ENCODE measurements at places on chromosomes 7 and 10.

DNA sequence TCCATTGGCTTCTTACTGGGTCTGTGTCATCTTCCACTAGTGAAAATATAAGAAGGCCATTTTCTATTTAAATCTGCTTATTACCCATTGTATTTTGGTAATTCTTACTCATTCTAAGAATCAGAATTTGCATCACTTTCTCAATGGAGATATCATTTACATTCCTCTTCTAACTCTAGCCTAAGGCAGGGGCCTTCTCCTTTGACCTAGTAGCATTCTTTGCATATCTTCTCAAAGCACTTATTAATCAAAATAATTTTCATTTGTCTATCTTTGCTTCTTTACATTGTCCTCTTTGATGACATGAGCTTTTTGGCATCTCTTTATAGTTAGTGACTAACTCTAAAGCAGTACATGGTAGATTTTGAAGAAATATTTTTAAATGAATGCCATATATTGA lies 400.9 kb upstream of the SEMA3D start:
- DNase-seq = no peak

GRCh38 chr10:131874991-131875451 lies 25.8 kb upstream of the PPP2R2D start:
- peak; percentile 84 for DNase-seq

DNA sequence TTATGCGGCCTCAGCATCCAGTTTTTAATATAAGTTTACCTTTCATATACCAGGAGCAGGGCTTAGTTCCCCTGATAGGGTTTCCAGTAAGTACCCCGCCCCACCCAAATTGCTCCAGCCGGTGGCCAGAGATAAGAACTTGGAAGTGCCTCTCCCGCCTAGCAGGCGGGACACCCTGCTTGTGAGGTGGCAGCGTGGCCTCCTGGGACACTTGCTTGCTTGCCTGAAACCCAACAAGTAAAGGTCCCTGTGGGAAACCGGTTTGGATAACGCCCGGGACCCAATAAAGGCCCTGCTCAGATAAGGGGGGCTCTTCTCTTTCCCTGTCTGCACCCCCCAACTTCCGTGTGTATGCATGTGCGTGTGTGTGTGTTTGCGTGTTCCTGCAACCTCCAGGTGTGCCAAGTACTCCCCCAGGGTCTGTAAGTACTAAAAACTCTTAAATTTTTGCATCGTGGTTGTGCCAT lies 154.3 kb downstream of the ARHGAP21 start:
- DNase-seq = no peak

GRCh38 chr10:51273574-51273973 lies 199.3 kb downstream of the PRKG1 start:
- DNase-seq = no peak

DNA sequence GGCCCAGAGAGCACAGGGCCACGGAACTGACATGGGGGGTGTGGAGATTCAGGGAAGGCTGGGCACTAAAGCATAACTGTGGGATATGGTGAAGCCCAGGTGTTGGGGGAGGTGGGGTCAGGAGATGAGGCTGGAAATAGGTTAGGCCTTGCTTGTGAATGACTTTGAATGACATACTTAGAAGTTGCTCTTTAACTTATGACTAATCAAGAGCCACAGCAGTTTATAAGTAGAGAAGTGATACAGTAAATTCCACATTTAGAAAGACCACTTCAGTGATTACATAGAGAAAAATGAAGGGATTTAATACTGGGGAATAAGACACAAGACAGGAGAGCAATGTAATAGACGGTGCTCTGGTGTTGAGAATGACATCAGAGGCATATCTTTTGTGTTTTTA lies 120.8 kb upstream of the SEC61G start:
- no peak for DNase-seq

- DNase-seq = no peak
Observed at GRCh38 chr7:150939466-150939865, 38.7 kb downstream of the KCNH2 start.

DNA sequence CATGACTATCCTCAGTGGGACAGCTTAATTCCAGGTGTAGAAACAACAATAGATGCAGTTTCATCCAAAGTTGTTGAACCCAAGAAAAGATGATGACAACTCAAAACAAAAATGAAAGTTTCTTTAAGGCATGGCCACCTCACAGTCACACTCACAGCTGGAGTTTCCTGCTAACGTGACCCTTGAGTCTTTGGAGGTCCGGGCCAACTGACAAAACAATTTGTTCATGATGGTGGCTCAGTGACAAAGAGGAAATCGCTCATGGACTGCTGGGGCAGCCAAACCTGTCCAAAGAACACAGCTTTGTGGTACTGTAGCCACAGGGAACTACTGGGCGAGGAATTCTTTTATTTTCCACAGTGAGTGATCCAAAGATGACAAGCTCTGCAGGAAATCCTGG lies 96.0 kb upstream of the JCAD start:
- DNase-seq = no peak

DNA sequence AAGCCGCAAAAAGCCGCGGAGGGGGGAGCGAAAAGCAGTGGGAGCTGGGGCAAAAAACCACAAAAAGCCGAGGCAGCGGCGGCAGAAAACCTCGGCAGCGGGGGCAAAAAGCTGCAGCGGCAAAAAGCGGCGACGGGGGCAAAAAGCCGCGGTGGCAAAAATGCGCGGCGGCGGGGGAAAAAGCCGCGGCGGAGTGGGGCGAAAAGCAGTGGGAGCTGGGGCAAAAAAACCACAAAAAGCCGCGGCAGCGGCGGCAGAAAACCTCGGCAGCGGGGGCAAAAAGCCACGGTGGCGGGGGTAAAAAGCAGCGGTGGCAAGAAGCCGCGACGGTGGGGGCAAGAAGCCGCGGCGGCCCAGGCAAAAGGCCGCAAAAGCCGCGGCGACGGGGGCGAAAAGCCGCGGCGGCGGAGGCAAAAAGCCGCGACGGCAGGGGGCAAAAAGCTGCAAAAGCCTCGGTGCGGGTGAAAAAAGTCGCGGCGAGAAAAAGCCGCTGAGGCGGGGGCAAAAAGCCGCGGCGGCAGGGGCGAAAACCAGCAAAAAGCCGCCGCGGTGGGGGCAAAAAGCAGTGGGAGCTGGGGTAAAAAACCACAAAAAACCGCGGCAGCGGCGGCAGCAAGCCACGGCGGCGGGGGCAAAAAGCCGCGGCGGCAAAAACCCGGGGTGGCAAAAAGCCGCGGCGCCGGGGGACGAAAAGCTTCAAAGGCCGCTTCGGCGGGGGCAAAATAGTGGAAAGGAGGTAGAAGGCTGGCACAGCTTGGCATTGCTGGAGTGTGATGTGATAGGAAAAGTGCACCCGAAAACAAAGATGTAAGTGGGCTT lies 135.9 kb downstream of the ZNF92 start:
- DNase-seq = no peak

DNA sequence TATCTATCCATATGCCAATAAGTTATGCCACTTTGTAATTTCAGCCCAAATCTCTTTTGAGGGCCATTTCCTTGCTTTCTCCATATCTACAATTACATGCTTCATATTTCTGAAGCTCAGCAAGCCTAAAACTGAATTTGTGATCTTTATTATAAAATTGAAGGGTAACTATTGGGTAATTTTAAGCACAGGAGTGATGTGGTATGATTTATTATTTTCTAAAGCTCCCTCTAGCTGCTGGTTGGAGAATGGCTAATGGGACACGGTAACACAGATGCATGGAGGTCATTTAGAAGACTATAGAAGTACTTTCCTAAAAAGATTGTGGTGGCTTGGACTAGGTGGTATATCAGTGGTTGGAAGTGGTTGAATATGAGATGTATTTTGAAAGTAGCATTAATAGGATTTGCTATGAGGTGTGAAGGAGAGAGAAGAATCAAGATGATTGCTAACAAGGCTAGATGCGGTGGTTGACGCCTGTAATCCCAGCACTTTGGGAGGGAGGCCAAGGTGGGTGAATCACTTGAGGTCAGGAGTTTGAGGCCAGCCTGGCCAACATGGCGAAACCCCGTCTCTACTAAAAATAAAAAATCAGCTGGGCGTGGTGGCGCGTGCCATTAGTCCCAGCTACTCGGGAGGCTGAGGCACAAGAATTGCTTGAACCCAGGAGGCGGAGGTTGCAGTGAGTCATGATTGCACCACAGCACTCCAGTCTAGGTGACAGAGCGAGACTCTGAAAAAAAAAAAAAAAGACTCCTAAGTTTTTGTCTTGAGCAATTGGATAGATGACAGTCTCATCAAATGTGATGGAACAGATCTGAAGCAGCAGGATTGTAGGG lies 13.9 kb downstream of the KLHDC10 start:
- DNase-seq = no peak

GRCh38 chr10:91295346-91295745 lies 74.9 kb downstream of the PCGF5 start:
- no peak for DNase-seq

DNA sequence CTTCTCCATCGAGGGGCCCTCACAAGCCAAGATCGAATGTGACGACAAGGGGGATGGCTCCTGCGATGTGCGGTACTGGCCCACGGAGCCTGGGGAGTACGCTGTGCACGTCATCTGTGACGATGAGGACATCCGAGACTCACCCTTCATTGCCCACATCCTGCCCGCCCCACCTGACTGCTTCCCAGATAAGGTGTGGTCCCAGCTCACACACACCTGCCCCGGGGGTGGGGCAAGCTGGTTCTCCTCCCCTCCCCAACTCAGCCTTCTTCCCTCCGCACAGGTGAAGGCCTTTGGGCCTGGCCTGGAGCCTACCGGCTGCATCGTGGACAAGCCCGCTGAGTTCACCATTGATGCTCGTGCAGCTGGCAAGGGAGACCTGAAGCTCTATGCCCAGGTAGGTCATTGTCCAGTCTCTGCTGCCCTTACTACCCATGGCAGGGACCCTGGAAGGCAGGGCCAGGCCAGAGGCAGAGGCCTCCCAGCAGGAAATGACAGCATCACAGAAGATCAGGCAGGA lies 11.0 kb downstream of the FLNC start:
- DNase-seq = no peak

GRCh38 chr10:103449208-103450144 lies 2.7 kb downstream of the CALHM2 start:
- DNase-seq = no peak

GRCh38 chr7:42161719-42162118 lies 75.3 kb downstream of the GLI3 start:
- DNase-seq = no peak

GRCh38 chr7:95394370-95394769 lies 1.8 kb downstream of the PON3 start:
- no peak for DNase-seq

DNA sequence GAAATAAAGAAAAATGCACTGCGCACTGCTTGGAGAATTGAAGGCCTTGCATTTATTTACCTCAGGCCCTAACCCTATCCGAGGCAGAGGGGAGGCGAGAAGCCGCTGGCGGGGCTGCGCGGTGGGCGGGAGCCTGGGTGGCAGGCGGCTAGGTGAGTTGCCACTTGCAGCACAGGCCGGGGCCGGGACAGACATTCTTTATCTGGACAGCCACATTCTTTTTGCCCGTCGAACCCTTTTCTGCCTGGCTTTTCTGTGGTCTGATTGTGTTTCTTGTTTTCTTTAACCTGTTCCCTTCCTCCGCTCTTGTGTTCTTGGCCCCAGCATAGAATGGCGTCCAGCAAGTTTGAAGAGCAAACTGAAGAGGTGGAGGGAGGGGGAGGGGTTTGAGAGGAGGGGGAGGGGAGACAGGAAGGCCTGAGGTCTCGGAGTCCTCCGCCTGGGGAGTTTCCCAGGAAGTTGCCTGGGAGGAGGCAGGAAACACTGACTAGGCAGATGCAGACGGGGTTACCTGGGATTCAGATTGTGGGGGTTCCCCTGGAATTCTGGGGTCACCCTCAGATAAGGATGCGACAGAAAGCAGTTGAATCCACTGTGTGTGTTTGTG lies 5.1 kb downstream of the SHH start:
- DNase-seq = no peak

GRCh38 chr7:78254726-78255055 lies 456.1 kb downstream of the PHTF2 start:
- no peak for DNase-seq

GRCh38 chr7:153887749-153888569 lies 164.2 kb upstream of the DPP6 start:
- no peak for DNase-seq

GRCh38 chr7:157408258-157409101 lies 71.7 kb downstream of the DNAJB6 start:
- no peak for DNase-seq

DNA sequence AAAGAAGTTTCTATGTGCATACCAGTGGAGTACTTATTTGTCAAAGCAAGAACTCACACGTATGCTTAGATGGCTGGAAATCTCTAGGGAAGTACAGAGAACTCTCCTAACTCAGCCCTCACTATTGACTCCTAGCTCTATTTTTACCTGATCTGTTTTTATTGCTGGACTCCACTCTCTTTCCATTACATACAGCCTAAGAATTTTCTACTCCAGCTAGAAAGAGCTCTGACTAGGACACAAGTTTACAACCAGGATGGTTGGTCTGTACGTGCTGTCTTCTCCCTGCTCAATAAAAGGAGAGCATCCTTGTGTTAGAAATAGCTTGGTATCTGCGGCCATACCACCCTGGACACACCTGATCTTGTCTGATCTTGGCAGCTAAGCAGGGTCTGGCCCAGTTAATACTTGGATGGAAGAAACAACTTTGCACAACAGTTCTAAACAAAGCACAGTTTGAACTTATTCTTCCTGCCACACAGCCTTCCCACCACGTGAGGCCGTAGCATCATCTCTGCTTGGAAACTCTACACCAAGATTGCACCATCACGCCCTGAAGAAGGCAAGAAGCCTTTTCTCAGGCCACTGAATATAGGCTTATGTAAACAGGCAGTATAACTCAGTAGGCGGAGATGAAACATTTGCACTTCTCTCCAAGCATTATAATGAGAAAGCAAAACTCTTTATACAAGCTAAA lies 50.7 kb downstream of the KCNMA1 start:
- no peak for DNase-seq

DNA sequence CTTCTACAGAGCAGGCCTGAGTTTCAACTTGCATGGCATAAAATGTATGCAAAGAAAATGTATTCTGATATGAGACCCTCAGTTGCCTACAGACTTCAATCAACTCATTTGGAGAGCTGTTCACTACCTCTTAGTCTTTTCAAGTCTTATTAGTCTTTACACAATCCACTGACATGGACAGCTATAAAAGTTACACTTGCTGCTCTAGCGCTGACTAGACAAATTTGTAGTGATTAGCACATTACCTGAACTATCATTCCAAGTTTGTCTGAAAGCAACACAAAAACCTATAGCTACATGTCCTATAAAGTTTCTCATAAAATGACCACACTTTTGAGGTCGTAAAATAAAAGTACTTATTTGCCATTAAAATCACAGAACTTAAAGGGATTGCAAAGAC lies 83.9 kb downstream of the PARD3 start:
- no peak for DNase-seq

DNA sequence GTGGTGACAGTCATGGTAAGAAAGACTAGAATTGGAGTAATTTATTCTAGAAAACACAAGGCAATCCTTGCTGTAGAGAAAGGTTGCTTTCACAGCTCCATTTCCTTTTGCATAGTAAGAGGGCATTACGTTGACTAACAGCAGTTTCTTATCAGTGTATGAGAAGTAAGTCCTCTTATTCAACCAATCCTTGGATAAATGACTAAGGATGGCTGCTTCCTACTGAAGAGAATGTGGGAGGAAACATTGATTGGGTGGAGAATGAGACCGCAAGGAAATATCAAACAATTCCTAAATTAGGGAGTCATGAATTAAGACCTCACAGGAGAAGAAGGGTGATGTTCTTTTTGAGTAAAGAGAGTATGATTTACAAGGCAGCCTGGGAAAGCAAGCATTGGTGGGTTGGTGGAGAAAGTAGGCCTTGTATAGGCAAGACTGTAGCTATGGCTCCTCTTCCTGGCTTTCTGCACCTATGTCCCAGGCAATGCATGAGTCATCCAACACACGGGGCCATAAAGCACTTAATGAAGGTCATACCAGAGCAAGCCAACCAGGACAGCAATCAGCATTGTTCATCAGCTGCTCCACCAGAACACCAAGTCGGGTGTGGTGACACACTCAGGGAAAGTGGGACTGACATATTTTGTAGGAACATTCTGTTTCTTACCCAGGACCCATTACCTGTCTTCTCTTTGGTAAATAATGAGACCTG lies 5.6 kb downstream of the MGAM start:
- no peak for DNase-seq

Measured in bone marrow (tissue), 2 donors.